Naive B cell (primary cell): ENCODE measurements at places on chromosomes 7 and 10.
A peak's percentile ranks its signal among the peaks of the same experiment; 100 is the strongest.

- DNase-seq = no peak
Measured at GRCh38 chr10:11894381-11895107, 71.4 kb downstream of the PROSER2 start.

GRCh38 chr10:74593470-74593869 is 232.9 kb upstream of the KAT6B start:
- DNase-seq = no peak

DNA sequence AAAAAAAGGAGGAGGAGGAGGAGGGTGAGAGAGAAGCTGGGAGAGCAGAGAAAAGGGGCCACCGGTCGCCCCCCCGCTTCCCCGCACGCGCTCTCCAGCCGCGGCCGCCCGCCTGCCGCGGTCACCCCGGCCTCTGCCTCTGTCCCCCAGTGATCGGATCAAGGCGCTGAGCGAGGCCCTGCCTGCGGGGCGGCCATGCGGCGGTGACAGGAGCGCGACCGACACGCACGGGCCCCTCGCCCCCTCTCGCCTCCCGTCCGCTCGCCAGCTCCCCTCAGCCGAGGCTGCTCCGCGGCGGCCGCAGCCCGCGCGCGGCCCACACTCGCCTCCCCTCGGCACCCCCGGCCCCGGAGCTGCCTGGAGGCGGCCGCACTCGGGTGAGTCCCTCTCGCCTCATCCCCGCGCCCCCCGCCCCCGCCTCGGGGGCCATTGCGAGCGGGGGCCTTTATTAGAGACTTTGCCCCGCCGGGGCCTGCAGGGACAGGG is at the start of gene GTF2I:
Gene GTF2I, plus strand, starts transcription at position 27 of the 486 bp plus-strand sequence. CDS start 31,411 bp downstream, outside the sequence.
- DNase-seq = peak; percentile 78

- DNase-seq = no peak
Measured at GRCh38 chr7:37832194-37832593, 16.2 kb upstream of the NME8 start.

DNA sequence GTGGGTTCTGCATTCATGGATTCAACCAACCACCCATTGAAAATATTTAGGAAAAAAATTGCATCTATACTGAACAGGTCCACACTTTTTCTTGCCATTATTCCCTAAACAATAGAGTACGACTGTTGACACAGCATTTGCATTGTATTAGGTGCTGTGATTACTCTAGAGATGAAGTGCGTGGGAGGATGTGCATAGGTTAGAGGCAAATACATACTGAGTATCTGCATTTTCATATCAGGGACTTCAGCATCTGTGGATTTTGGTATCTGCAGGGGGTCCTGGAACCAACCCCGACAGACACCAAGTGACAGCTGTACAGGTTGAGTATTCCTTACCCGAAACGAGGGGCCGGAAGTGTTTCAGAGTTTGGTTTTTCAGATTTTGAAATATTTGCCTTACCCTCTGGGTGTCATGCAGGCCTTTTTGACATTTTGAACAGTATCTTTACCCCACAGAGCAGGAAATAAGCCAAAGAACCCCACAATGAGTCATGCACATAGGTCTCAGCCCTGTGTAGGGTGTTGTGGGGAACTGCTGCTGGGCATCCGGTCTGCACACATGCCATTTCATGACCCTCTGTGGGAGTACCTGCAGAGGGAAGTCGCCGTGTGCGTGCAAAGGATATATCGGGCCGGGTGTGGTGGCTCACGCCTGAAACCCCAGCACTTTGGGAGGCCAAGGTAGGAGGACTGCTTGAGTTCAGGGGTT is 14.5 kb downstream of the NUDT5 start:
- no peak for DNase-seq

DNA sequence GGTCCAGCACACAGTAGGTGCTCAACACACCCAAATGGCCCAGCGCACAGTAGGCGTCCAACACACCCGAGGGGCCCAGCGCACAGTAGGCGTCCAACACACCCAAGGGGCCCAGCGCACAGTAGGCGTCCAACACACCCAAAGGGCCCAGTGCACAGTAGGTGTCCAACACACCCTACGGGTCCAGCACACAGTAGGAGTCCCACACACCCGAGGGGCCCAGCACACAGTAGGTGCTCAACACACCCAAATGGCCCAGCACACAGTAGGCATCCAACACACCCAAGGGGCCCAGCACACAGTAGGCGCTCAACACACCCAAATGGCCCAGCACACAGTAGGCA is 80.8 kb downstream of the FOXL3 start:
- DNase-seq = no peak
